ENCODE measurements at places on chromosomes 4 and X.

GRCh38 chr4:7676398-7676922, 241.7 kb upstream of the PSAPL1 start:
- DNase-seq = no peak

DNA sequence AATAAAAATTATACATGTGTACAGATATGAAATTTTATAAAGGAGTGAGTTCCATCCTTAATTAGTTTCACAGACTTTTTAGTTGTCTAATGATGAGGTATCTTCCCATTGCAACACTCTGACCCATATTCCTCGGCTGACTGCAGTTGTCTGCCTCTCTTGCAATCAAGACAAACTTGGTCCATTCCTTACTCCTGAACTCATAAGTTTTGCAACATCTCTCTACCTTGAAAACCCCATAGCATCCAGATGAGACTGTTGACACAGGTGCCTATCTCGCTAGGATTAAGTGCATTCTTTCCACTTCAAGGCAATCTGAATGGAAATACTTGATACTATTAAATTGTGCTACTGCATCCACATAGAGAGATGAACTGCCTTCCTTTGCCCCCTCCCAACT, 2.3 kb downstream of the XKRX start:
- no peak for DNase-seq

- no peak for DNase-seq
Observed at GRCh38 chr4:102527695-102528283, 26.6 kb downstream of the NFKB1 start.

DNA sequence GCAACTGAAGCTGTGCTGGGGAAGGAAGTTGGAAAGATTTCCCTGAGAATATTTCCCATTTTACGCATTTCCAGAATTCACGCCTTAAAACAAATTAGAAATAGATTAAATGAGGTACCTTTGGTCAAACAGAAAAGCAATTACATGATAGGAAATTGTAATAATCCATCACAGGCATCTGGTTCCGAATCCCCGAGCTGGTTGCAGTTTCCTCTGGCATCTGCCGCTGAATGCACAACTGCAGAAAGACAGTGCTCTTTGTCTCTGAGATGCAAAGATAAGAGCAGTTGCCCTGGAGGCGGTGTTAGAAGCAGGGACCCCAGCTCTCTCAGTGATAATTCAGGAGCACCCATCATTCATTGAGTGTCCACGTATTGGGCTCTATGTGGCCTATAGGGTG, 224.4 kb downstream of the LDB2 start:
- DNase-seq = no peak

DNA sequence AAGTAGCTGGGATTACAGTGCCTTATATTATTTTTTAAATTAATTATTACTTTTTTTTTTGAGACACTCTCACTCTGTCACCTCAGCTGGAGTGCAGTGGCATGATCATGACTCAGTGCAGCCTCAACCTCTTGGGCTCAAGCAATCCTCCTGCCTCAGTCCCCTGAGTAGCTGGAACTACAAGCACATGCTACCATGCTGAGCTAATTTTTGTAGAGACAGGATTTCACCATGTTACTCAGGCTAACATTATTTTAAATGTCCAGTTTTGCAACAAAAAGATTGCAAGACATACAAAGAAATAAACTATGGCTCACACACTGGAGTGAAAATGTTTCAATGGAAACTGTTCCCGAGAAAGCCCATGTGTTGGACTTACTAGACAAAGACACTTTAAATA, 59.2 kb downstream of the MND1 start:
- no peak for DNase-seq

DNA sequence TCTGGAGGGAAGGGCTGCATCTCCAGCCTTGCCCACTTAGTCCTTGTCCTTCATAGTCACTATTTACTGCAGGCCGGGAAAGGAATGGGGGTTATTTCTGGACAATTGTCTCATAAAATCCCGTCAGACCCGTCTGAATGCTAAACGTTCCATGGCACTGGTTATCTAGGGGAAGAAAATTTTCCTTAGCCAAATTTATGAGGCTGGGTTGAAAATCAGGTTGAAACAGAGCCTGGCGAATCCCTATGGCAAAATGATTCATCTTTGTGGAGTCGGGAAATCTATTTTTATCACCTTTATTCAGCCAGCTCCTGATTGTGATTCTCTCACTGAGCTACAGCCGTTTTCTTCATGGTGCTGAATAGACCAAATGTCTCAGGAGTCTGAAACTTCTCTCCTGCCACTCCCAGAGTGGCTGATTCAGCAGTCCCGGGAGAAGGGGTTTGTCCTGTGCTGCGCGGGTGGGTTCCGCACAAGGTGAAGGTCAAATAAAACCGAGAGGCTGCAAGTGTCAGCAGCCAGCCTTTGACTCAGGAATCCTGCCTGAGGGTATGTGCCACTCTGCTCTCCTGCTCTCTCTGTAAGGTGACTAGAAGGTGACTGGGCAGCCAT, 1.0 kb downstream of the LIMCH1 start:
- DNase-seq = no peak

DNA sequence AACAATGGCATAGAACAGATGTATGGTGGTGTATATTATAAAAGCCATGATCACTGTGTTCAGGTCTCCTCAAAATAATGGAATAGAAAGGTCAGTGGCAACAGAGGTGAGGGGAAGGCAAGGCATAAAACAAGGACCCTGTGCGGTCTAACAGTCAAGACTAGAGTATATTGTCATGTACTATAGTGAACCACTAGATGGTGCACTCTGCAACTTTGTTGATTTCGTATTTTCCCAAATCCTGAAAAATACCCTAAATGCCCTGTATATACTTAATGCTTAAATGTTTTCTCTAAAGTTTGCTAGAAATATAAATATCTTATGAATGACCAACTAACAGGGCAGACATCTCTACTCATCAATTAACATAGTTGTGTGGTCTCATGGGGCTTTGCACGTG, 453.0 kb downstream of the PCDH11X start:
- DNase-seq = no peak

GRCh38 chrX:150337536-150337935, 25.6 kb upstream of the MAMLD1 start:
- DNase-seq = no peak

GRCh38 chr4:152554742-152555141, 18.9 kb upstream of the FBXW7 start:
- no peak for DNase-seq

DNA sequence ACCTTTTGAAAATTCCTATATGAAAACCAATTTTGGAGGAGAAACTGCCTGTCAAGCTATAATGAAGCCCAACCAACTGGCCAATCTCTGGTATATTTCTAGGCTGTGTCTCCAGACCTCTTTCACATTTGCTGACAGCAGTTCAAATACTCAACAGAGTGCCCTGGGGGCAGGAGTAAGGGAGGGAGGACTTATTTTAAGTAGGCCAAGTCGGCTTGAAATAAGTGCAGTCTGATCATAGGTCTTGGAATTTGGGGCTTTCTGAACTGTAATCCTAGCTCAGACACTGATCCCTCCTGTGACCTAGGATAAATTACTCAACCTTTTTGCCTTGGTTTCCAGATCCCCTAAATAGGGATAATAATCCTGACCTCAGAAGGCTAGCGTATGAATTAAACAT, 59.4 kb upstream of the SLC7A11 start:
- no peak for DNase-seq

DNA sequence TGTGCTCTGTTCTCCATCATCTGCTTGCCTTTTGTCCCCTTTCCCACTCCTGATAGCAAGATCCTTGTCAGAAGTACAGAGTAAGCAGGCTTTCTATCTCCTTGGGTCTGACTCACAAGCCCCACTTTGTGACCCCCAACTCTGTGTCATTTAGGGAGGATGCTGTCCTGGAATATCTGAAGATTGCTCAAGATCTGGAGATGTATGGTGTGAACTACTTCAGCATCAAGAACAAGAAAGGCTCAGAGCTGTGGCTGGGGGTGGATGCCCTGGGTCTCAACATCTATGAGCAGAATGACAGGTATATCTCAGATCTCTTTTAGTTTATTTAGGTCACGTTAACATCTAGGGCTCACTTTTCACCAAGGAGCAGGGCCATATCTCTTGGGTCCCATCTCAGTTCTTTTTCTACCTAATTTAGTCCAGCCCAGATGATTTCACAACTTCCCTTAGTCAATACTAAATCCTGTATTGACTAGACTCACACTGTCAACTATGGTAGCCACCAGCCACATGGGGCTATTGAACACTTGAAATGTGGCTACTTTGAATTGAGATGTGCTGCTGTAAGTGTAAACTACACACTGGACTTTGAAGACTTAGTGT, 64.3 kb downstream of the MSN start:
- DNase-seq = peak; percentile 24

DNA sequence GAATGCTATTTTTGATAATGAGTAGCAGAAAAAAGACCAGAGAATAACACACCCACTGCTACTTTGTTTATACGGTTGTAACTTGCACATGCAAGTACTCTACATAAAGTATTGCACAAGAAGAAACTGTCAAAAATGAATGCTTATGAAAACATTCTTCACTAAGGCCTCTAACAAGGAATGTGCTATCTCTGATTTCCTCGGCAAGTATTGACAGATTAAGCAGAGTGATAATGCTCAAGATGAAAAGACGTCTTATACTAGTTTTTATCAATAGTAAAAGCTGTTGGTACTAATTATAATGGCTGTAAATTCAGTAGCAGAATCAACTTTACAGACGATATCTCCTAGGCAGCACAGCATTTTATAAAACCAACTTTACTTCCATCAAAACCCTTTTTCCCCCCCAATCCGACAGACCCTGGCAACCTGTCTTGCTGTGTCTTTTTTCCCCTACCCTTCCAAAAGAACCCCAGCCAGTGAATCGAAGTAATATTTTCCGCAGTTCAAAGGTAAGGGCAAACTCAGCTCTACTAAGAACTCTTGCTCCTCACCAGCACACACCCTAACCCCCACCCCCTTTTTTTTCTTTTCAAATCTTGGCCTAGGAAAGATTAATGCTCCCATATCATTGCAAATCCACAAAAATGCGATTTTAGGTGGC, 1.5 kb downstream of the FRYL start:
- no peak for DNase-seq

GRCh38 chr4:176970853-176971252, 178.1 kb upstream of the VEGFC start:
- no peak for DNase-seq

DNA sequence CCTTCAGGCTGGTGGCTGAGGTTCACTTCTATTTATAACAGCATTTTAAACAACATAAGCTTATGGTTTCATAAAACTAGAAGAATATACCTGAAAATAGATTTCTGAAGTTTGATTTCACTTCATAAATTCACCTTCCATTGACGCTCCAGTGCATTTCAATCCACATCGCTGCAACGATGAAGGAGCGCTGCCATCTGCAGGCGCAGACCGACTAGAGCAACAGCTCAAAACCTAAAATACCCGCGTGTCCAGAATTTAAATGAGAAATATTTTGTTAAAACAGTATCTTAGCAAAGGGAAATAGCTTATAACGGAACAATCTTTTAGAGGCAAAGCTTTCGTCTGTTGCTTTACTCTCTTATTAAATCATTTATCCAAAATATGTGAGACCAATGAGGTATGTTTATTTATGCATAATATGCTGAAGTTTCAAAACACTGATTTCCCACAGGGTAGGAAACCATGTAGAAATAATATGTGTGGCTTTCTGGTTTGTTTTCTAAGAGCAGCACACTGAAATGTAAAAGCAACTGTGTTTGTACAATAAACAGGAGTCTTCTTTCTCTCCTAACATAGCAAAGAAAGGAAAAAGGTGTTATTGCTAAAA, 816.4 kb upstream of the FRG1 start:
- DNase-seq = no peak

GRCh38 chrX:136468391-136469103, 19.2 kb upstream of the BRS3 start:
- no peak for DNase-seq

DNA sequence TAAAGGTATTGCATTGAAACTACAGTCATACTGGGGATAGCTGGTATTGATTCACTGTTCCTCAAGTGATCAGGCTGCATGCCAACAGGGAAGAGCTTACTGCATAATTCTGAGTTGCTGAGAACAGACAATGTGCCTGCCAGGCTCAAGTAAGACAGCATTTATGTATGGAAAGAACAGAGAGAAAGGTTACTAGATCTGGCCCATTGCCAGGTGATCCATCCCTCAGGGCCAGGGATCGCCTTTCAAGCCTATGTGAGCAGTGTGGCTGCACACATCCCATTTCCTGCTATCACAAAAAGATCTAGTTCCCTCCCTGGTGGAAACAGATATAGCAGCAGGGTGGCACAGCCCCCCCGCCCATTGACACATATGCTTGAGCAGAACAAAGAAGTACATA, 254.0 kb downstream of the TMA16 start:
- no peak for DNase-seq

DNA sequence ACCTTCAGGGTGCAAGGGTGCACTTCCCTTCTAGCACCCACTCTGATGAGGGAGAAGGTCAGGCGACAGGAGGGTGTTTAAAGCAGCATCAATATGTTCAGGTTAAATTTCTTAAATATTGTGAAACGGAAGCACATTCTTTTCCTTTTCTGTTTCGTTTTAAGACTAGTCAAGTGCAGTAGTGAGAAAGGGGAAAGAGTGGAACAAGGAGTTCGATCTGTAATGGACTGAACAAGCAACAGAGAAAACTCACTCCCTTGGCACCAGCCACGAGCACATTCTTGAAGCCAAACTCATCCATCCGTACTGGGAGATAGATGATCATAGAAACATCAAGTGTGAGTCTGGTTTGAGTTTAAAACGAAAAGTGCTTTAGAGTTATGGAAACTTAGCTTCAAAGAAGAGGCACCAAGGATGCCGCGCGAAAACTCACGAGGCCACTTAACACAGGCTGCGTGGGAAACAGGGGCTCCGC, 815 bp downstream of the FAM53A start:
- DNase-seq = no peak

DNA sequence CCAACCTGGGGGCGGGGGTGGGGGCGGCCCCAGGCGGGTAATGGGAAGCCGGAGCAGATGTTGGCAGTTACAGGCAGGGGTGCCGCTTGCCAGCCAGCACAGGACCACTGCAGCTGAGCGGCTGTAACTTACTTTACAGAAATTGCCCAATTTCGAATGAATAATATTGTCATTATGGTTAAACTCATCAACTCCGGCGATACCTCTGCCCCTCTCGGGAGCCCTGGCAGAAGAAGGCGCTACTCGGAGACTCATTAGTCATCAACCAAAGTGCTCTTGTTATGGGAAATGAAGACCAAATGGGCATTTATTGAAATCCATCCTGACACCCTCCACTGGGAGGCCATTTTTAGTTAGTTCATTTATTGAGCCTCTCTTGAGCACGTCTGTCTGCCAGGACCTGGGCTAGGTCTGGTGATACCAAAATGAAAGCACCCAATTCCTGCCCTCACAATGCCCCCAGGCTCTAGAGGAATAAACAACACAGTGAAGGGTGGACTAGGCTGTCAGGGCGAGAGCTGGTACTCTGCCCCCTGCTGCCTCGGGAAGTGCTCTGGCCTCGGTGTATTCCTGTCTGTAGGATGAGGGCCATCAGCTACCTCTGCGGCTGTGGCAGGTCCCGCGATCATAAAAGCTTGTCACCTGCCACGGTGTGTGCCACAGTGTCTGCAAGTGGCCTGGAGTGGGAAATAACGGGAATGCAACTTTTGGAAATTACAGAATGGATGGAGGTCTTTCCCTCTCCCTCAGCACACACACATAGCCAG, 159.1 kb upstream of the PSAPL1 start:
- no peak for DNase-seq

Data from stimulated activated CD4-positive, alpha-beta T cell treated with anti-CD3 and anti-CD28 coated beads, Interleukin-1b, Interleukin-23, amount 100 ng/mL, for 48 hours (primary cell).